ENCODE measurements at places on chromosomes 2 and 18.

- no peak for DNase-seq
Observed at GRCh38 chr2:55103046-55103445, 52.8 kb upstream of the RTN4 start.

DNA sequence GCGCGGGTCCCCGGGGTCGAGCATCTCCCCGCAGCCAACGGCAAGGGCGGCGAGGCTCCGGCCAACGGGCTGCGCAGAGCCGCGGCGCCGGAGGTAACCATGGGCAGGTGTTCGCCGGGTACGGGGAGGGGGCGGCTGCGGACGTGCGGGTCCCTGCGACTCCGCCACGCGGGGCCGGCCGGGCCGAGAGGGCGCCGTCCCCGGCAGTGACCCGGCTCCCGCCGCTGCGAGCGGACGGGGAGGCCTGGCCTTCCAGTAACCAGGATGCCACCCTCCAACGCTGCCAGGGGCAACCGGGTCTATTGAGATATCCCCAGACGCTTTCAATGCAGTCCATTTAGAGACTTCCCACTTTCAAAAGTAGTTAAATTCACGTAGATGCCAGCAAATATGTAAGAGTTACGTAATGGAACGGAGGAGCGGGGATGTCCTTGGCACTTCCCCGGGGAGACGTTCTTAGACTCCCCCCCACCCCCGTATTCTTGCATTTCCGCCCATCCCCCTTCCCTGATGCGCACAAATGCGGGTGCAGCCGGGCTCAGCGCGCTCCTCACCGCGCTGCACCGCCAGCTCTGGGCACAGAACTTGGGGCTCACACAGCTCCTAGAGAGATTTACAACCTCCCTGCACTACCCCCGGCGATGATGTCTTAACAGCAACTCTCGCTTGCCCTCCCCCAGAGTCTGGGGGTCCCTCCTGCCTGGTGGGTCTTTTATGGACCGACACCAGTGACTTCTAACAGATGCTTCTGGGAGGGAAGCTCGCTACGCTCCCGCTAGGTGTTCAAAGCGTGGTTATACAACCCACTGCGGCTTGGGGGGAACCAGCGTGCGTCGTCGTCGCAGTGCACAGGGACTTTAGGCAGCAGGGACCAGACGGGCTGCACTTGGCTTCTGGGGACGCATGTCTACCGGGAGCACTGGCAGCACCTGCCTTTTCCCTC, 657 bp downstream of the SGPP2 start:
- DNase-seq, result peak; percentile 12

GRCh38 chr18:42288129-42288528, 333.1 kb downstream of the PIK3C3 start:
- DNase-seq, result no peak

DNA sequence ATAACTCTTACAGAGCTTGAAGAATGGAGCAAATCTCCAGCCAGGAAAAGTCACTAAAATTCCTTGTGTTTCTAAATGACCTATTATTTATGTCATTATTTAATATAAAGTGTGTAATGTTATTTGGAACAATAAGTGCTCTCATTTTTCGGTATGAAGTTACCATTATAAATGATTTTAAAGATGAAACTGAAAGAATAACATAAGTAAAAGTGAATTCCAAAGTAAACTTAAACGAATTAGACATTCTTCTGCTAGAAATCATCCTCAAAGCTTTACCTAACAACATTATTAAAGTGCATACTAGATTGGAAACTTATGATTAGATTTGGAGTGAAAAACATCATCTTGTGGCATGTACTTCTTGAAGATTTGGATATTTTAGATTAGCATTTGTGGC, 897.2 kb upstream of the CDH2 start:
- no peak for DNase-seq

DNA sequence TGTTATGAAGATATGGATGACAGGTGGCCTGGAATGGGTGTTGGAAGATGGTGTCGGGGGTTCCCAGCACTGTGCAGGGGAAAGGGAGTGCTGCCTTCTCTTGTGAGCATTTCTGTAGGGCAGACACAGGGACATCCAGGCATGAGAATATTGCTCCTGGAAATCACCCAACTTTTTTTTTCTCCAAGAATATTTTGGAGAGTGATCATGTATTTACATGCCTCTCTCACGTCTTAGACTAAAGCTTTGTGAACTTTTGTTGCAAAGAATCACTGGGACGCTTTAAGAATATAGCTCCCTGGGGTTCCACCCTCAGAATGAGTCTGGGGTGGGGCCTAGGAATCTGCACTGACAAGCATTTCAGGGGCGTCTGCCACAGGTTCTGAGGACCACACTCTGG, 68.7 kb downstream of the VWA3B start:
- DNase-seq, result no peak

DNA sequence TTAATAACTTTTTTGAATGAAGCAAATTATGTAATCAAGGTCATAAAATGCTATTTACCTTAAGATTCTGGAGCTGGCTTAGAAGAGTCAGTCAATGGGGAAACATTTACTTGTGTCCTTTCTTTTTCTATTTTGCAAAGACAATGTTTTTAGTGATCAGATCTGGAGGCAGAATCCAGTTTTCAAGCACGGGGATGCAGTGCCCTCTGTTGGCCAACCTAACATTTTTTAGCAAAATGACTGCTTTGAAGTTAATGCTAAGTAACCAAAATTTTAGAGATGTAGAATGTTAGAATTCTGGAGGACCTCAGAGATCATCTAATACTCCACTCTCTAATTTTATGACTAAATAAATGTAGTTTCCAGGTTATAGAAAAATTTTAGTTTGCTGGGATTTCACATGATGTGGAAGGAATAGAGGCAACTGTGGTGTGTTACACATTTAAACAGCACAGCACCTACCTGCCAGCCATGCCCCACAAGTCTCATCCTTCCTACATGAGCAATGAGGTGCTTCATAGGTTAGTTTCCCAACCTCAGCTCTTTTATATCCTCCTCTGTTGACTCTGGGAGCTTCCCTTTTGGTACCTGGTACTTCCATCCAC, 23.6 kb upstream of the SLC9A4 start:
- no peak for DNase-seq

GRCh38 chr2:52775674-52776073, 991.9 kb upstream of the CHAC2 start:
- no peak for DNase-seq

DNA sequence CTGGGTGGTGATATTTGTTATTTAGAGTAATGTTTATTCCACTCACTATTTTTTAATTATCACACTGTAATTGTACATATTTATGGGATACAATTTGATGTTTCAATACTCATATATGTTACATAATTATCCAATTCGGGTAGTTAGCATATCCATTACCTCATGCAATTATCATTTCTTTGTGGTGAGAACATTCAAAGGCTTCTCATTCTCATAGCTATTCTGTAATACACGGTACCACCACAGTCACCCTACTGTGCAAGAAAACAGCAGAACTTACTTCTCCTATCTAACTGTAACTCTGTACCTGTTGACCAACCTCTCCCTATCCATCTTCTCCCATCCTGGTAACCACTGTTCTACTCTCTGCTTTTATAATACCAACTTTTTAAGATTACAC, 4.6 kb downstream of the TBC1D8 start:
- DNase-seq, result no peak

GRCh38 chr2:223538920-223539440, 63.2 kb downstream of the SCG2 start:
- peak; percentile 70 for DNase-seq

- no peak for DNase-seq
Observed at GRCh38 chr2:63755965-63756364, 85.7 kb upstream of the UGP2 start.

DNA sequence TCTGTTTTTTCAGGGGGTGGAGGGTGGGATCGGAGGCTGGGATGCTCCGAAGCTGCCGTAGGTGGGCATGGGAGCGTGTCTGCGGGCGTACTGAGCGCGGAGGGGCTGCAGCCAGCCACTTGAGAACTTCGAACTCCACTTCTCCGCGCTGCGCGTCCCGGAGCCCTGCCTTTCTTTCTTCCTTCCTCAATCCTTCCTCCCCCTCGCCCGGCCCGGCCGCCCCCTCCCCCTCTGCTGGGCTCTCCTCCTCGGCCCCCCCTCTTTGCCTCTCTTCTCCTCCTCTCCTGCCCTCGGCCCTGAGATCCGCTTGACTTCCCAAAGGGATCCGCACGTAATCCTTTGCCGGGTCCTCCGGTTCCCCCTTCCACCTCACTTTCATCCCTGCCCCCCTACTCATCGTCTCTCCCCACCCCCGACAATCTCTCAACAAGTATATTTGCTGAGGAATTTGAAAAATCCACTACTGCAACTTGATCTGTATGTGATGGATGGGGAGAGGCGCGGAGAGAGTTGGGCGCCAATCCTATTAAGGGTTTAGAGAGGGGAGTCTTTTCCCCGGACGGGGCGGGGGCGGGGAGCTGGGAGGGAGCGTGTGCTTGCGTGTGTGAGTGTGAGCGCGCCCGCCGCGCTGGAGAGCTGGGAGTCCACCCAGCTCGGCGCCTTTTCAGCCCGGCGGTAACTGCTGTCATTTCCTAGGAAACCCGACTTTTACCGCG, 1.1 kb downstream of the GLI2 start:
- no peak for DNase-seq

- DNase-seq, result no peak
Observed at GRCh38 chr2:193583638-193584400, 1389.1 kb upstream of the TMEFF2 start.

GRCh38 chr2:70212298-70212932, 21.6 kb upstream of the C2orf42 start:
- no peak for DNase-seq

GRCh38 chr18:44987371-44987770, 306.7 kb downstream of the SETBP1 start:
- no peak for DNase-seq

DNA sequence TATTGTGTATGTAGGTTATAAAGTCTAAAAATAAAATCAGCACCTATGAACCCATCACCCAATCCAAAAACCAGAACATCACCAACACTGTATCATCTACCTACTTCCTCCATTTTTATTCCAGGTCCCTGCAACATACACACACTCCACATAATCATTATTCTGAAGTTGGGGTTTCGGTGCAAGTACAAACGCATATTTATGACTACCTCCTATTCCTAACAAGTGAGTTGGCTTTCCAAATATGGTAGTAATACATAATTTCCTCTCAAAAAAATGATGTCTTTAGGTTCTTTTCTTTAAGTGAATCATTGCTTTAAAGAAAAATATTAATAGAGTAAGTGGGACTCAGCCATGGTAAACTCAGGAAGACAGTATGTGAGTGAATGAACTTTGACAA, 3.3 kb downstream of the ACVR1 start:
- no peak for DNase-seq

DNA sequence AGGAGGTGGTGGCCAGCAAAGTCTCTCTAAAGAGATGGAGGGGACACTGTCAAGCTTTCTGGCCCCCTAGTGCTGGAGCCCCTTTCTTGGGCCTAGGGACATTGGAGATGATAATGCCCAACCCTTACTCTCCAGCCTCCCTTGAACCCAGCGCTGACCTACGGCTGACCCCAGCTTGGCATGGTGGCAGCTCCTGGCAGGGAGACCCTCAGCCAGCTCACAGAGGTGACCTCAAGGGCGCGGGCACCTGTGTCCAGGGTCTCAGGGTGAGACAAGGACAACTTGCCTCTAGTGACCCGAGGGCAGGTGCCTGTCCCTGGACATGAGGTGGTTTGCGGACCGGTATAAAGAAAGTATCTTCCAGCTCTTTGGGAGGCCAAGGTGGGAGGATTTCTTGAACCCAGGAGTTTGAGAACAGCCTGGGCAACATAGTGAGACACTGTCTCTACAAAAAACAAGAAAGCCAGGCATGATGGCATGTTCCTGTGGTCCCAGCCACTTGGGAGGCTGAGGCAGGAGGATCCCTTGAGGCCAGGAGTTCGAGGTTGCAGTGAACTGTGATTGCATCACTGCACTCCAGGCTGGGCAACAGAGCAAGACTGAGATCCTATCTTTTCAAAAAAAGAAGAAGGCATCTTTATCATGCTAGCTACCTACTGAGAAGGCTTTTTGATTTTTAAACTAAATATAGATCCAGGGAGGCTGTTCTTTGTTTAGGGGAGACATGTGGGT, 3.3 kb upstream of the PER2 start:
- DNase-seq, result no peak

- DNase-seq, result no peak
Observed at GRCh38 chr2:127597046-127597983, 48.6 kb upstream of the GPR17 start.

DNA sequence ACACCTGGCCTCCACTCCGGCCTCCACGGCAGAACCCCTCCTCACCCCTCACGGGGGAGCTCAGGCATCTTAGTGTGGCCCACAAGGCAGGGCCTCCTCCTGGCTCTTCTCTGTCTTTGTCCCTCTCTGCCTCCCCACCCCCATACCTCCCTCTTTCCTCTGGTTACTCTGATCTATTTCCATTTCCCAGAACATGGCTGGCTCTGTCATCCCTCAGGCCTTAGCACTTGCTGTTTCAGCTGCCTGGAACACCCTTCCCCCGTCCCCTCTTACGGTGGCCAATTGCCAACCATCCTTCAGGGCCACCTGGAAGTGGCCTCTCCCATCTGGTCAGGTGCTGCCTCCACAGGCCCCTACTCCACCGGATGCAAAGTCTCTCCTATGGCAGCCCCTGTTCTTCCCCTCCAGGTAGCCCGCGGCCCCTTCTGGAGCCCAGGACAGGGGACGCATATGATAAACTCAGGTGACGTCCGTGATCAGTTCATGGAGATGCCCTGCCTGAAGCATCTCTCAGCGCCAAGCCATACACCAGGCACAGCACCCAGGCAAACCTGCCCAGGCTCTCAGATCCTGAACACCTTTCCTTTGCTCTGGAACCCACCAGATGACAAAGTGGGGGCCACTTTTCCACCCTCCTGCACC, 3.6 kb upstream of the ECEL1 start:
- no peak for DNase-seq
